Large intestine (tissue), 12 donors: ENCODE measurements at places on chromosomes 5 and 9. TPM values are rescaled to one million over a fixed set of nuclear protein-coding genes. Genes with fewer than 3 reads are reported as not detected.

Gene NMUR2
- 0.75 TPM for polyA plus RNA-seq

Gene FGF1
- 9.7 TPM for polyA plus RNA-seq

Gene KCNN2
- 0.48 TPM for polyA plus RNA-seq

Gene PCDHGA3
- 0.96 TPM for polyA plus RNA-seq

Gene CCL21
- 60.4 TPM for polyA plus RNA-seq

Gene EGR1
- 371 TPM for polyA plus RNA-seq

Gene DMGDH
- polyA plus RNA-seq: 1.3 TPM

Gene ABCA2
- polyA plus RNA-seq: 25.3 TPM

Gene OBP2B
- not detected for polyA plus RNA-seq

Gene BTF3
- polyA plus RNA-seq: 857 TPM

Gene PCDHA9
- 0.24 TPM for polyA plus RNA-seq

Gene CCDC180
- 7.5 TPM for polyA plus RNA-seq

Gene GABRB2
- polyA plus RNA-seq: 3.7 TPM

Gene CCDC171
- 3.7 TPM for polyA plus RNA-seq

Gene P4HA2
- polyA plus RNA-seq: 34.8 TPM

Gene C9orf50
- polyA plus RNA-seq: 0.33 TPM

DNA sequence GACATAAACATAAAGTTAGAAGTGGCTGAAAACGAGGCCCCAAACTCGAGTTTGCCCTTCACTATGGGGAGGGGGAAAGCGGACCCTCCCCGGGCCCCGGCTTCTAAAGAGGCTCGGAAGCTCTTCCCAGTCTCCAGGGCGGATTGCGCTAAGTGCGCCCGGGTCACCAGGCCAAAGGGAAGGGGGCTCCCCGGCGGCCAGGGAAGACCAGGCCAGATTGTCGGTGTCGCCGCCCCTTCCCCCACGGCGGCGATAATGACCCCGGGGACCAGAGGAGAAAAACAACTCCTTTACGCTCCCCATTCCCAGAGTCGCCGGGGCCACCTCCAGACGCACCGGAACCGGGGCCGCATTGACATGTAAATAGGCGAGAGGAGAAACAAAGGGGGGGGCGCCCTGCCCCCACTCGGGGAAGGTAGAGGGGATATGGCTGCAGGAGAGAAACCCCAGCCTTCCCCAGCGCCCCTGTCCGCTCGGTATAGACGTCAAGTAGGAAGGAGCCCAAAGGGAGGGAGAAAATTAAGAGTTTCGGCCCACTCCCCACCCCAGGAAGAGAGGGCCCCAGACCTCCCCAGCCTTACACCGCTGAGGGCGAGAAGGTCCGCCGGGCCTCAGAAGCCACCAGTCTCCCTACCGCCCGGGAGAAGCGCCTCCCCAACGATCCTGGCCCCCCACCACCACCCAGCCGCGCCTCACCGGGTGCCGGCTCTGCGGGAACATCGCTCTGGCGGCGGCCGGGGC, 1.7 kb downstream of the TLE1 start:
- peak; percentile 39 for DNase-seq

- no peak for DNase-seq
Measured at GRCh38 chr9:134971696-134972095, 54.0 kb upstream of the FCN1 start.

DNA sequence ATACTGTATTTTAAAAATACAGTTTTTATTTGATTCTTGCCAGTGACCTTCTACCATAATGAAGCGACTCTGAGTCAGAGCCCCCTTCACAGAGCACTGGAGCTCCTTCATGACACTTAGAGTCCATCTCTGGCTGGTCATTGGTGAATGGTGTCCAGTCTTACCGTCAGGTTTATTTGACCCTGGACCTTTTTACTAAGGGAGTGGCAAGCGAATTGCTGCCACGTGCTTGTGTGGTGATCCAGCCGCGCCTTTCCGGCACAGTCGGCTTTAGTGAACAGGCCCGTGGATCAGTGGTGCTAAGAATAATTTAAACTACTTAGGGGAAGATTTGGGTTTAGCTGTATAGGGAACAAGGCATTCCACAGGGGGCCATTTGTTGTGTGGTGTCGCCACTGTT, 48.5 kb downstream of the PRRC2B start:
- DNase-seq: no peak

GRCh38 chr5:141392429-141393198, at the start of gene PCDHGA8:
Gene PCDHGA8, plus strand, starts transcription at chr5:141392633. Its CDS starts 181 bp downstream, at chr5:141392814.
- DNase-seq: no peak

- DNase-seq: no peak
Measured at GRCh38 chr9:98851730-98852459, 44.4 kb downstream of the GALNT12 start.

GRCh38 chr9:38200431-38200830, 131.4 kb upstream of the SHB start:
- DNase-seq: no peak

DNA sequence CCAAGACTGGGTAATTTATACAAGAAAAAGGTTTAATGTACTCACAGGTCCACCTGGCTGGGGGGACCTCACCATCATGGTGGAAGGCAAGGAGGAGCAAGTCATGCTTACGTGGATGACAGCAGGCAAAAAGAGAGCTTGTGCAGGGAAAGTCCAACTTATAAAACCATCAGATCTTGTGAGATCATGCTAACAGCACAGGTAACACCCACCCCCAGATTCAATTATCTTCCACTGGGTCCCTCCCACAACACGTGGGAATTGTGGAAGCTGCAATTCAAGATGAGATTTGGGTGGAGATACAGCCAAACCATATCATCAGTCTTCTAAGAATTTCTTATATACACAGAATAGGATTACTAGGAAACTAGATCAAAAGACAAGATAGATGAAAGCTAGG, 555.6 kb downstream of the PRR16 start:
- no peak for DNase-seq

DNA sequence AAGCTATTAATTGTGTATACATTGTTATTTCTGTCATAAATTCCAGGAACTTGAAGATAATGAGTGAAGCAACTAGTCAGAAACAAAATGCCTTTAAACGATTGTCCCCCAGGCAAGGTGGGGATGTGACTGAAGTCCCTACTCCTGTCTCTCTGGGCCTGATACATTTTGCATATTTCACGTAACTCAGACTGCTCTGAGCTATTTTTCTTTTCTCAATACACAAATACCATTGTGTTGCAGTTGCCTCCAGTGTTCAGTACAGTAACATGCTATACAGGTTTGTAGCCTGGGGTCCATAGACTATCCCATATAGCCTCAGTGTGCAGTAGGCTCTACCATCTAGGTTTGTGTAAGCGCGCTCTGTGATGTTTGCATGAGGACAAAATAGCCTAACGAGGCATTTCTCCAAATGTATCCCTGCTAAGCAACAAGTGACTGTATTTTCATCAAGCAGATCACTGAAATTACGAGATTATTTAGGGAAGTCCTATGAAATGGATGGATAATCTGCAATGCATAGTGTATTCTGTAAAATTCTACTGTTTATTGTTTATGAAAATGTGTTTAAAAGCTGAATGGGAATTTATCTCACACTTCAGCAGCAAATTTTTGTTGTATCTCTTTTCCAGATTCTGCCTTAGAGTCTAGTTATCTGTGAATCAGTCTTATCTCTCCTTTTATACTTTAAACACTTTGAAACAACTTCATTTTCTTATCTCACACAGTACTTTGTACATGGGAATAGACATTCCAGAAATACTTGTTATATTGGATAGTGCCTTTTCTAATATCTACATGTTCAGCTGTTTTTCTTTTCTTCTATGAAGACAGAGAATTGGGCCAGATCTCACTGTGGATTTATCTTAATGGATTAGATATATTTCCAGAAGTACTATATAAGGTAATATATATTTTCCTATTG, 150.5 kb downstream of the CD180 start:
- no peak for DNase-seq

GRCh38 chr5:93039888-93040287, 541.1 kb downstream of the NR2F1-AS1 start:
- no peak for DNase-seq

- no peak for DNase-seq
Measured at GRCh38 chr9:94082956-94083355, 1.3 kb upstream of the PTPDC1 start.

- peak; percentile 70 for DNase-seq
Measured at GRCh38 chr5:151755383-151755782, 3.0 kb downstream of the ATOX1 start.

- no peak for DNase-seq
Measured at GRCh38 chr5:122151640-122152039, 22.3 kb downstream of the ZNF474 start.

DNA sequence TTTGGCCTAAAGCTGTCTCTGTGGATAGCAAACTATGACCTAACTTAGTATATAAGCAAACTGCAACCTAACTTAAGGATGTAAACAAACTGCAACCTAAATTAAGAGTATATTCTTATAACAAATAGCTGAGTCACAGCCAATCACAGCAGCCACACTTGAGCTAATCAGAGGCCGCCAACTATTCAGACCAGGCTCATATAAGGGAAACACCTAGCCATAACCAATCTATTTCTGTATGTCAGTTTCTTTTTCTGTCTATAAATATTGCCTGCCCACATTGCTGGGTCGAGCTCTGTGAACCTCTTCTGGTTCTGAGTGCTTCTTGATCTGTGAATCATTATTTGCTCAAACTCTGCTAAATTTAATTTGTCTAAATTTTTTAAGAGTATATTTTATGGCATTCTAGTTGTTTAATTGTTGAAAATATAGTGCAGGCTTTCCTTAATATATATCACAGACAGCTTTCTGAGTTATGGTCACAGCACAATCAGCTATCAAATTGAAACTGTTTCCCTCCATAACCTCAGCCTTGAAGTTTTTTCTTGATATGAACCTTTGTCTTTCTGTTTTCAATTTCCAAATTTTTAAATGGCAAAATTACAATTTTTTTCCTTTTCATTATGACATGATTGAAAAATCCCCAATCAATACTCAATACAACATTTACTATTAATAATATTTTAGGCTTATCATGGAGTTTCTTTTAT, 327.1 kb upstream of the NUDT12 start:
- no peak for DNase-seq

GRCh38 chr9:126411225-126411947, 84.8 kb downstream of the MVB12B start:
- no peak for DNase-seq

GRCh38 chr9:7900541-7900940, 101.0 kb upstream of the DMAC1 start:
- no peak for DNase-seq

DNA sequence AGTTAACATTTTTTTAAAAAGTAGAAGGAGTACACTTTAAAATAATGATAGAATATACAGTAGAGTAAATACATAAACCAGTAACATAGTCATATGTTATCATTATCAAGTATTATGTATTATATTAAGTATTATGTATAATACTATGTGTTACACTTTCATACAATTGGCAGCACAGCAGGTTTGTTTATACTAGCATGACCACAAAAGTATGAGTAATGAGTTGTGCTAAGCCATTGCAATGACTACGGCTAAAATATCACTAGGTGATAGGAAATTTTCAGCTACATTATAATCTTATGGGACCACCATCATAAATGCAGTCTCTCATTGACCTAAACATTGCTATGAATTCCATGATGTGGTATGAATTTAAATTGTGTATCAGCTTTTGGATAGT, 506.0 kb downstream of the HTR1A start:
- no peak for DNase-seq

DNA sequence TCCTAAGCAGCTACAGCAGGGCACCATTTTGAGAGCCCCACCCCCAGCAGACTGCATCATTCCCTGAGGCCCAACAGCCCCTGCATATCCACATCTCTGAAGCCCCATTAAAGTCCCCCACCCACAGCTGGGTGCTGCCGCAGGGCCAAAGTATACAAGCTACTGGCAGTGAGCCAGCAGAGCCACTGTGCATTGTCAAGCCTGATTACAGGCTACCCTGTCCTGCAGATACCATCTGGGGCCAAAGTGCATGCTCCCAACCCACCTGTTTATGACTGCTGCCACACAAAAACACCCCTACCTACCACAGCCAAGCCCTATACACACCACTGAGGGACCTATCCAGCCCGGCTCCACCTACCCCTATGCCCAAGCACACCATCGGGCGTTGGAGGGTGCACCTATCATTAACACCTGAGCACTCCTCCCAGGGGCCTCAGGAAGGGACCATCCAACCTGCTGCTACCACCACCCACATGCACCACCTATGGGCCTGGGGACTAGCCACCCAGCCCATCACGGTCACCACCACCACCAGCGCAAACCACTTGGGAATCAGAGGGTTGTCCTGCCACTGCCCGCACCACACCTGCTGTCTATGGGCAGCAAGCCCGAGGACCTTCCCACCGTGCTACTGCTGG, 105.0 kb downstream of the PLPP1 start:
- DNase-seq: peak; percentile 85

GRCh38 chr9:124834591-124834990, 18.7 kb upstream of the WDR38 start:
- DNase-seq: peak; percentile 89

- no peak for DNase-seq
Measured at GRCh38 chr9:101014566-101014965, 14.0 kb upstream of the PLPPR1 start.

GRCh38 chr9:77427256-77427927, 220.7 kb downstream of the GNA14 start:
- DNase-seq: peak; percentile 31

DNA sequence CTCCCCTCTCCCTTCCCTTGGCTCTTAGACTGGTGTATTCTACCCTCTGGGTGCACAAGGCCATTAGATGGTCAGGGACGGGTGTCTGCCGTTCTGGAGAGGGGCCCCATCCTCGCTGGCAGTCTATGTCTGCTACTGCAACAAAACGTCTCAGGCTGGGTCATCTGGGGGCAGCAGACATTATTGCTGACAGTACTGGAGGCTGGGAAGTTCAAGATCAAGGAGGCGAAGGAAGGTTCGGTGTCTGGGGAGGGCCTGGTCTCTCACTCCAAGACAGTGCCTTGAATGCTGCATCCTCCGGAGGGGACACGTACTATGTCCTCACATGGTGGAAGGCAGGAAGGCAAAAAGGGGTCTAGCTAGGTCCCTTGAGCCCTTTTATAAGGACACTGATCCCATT, 93.4 kb upstream of the COL5A1 start:
- DNase-seq: no peak

GRCh38 chr5:96714951-96715451, 52.8 kb downstream of the CAST start:
- DNase-seq: peak; percentile 98

DNA sequence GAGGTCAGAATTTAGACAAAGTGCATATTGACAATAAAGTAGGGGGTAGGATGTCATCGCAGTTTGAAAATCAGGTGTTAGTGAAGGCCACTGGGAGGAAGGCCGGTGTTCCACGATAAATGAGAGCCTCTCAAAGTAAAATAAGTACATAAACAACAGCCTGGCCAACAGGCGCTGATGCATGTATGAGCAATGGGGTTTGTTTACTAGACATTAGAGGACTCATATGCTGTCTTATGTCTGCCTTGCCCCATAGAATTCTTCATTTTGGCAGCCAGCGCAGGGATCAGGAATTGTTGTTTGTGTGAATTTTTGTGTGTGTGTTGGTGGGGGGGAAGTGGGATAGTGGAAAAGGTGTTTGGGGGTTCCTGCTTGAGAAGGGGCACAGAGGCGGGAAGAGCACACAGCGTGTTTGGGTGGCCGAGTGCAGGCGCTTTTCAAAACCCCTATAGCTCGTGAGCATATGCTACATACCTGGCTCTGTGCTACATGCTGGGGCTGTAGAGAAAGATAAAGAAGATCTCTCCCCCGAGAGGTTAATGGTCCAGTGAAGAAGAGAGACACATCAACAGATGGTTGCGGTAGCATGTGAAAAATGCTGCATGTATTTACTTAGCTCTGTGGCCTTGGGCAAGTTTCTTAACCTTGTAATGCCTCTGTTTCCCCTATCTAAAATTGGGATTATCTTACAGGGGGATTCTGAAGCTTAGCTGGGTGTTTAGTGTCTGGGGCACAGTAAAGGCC, 11.5 kb downstream of the SNX30 start:
- no peak for DNase-seq

GRCh38 chr9:90103771-90104170, 499.0 kb downstream of the GADD45G start:
- no peak for DNase-seq

GRCh38 chr9:101176384-101176783, 147.9 kb downstream of the PLPPR1 start:
- DNase-seq: no peak
